ENCODE measurements at places on chromosomes 2 and 18. TPM values are rescaled to one million over a fixed set of nuclear protein-coding genes. Genes with fewer than 3 reads are reported as not detected.

Gene RTP5
- total RNA-seq: 1.7 TPM

Gene ZNF512
- total RNA-seq: 26.5 TPM

Gene FOXD4L1
- not detected for total RNA-seq

Gene ZNF385B
- not detected for total RNA-seq

Gene IL1B
- 250 TPM for total RNA-seq

Gene PAX8
- 0.57 TPM for total RNA-seq

Gene MFSD2B
- 0.93 TPM for total RNA-seq

Gene ZC3H8
- 9.3 TPM for total RNA-seq

Gene OBSL1
- total RNA-seq: 0.07 TPM

DNA sequence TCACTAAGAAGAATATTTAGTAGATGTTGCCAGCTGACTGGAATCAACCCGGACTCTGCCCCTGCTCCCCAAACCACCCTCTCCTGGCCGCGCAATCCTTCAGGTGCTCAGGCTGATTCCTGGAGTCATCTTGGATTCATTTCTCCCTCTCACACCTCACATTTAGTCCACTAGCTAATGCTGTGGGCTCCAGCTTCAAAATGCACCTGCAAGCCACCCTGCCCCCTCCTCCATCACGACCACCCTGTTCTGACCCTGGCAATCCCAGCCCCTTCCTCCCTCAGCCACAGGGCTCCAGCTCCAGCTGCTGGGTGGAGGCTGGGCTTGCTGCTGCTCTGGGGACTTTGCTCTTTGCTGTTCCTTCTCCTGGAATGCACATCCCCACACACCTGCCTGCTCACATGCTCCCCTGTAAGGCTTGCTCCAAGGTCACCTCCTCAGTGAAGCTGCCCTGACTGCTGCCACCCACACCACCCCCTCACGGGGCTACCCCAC is 61.3 kb upstream of the SH3RF3 start:
- no peaks in the 10 kb centered on the region for H3K27me3 ChIP-seq
- DNase-seq: no peak
- H3K27ac ChIP-seq: no peak overlapping the region
- no peaks in the 10 kb centered on the region for H3K36me3 ChIP-seq

- H3K4me3 ChIP-seq: no peak overlapping the region
- H3K4me1 ChIP-seq: no peaks in the 10 kb centered on the region
- H3K27ac ChIP-seq: no peak overlapping the region
- H3K36me3 ChIP-seq: no peaks in the 10 kb centered on the region
These were observed 146.2 kb upstream of the OSR1 start for GRCh38 chr2:19504400-19505198.

GRCh38 chr2:16546128-16546754 is 119.4 kb downstream of the CYRIA start:
- peaks cover 3% of the 10 kb centered on the region for H3K36me3 ChIP-seq
- peak; percentile 53 for DNase-seq
- H3K27me3 ChIP-seq: no peaks in the 10 kb centered on the region
- no peaks in the 10 kb centered on the region for H3K4me1 ChIP-seq

GRCh38 chr18:31162825-31163435 is at the start of gene DSC1:
DSC1 (minus strand) TSS chr18:31162856; CDS start chr18:31162594, 262 bp downstream.
- DNase-seq: peak; percentile 49
- H3K4me3 ChIP-seq: no peak within 1 kb of the TSS
- no peaks in the 10 kb centered on the region for H3K36me3 ChIP-seq
- H3K27me3 ChIP-seq: no peaks in the 10 kb centered on the region
- H3K4me1 ChIP-seq: peaks cover 7% of the 10 kb centered on the region
- no peak within 1 kb of the TSS for H3K27ac ChIP-seq

DNA sequence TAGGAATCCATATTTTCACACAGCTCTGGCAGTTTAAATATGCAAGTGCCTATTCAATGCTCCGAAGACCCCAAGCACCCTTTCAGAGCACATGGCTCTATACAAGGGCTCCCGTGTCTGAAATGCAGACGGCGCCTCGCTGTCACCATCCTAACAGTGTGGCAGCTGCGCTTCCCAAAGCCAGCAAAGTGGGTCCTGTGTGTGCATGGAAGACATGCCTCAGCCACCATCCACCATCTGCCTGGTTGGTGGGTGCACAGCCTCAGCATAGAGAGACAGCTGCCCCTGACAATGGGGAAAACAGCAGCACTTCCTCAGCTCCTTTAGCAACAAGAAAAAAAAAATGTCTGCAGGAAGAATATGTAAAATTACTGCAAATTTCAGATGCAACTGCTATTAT is 218.1 kb downstream of the SP3 start:
- no peak overlapping the region for H3K4me3 ChIP-seq
- no peak overlapping the region for H3K27ac ChIP-seq
- H3K36me3 ChIP-seq: no peaks in the 10 kb centered on the region
- H3K4me1 ChIP-seq: no peaks in the 10 kb centered on the region

DNA sequence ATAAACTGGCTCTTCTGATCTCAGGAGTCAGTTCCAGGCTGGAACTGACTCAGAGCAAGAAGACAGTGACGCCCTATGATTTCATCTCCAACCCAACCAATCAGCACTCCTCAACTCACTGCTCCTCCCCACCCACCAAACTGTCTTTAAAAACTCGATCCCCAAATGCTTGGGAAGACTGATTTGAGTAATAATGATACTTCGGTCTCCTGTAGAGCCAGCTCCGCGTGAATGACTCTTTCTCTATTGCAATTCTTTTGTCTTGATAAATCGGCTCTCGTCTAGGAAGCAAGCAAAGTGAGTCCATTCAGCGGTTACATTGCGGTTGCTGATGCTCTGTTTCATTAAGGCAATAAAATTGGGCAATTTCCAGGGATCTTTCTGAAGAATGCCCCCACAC is 1025.3 kb upstream of the CNTNAP5 start:
- H3K4me3 ChIP-seq: no peak overlapping the region
- no peak overlapping the region for H3K27ac ChIP-seq
- H3K36me3 ChIP-seq: no peaks in the 10 kb centered on the region
- no peak for DNase-seq
- no peaks in the 10 kb centered on the region for H3K27me3 ChIP-seq
- H3K4me1 ChIP-seq: no peaks in the 10 kb centered on the region

DNA sequence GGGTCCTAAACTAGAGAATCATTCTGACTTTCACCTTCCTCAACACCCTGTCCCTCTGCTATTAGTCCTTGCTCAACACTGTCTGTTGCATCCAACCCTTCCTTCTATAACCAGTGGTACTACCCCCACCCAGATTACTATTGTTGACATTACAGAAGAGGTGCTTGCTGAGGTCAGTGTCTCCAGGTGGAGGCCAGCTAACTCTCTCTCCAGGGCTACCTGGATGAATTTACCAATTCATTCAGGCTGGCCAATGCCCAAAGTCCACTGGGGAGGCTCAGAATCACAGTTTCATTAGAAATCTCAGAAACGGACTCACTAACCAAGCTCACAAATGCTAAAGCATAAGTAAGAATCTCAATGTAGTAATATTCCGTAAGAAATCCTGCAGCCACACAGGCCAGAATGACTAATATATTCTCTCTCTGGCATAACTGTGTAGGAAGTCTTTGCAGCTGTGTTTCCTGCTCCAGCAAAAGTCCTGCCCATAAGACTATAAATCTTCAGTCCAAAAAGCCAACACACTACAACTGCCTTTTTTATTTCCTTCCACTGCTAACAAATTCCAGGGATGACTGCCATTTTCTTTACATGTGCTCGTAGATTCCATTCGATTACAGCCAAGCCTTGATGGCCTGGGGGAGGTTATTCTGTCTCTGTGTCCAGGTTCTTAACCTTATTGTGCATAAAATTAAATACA is 10.0 kb upstream of the TTR start:
- no peak for DNase-seq
- H3K4me3 ChIP-seq: no peak overlapping the region
- H3K27ac ChIP-seq: no peak overlapping the region
- H3K36me3 ChIP-seq: no peaks in the 10 kb centered on the region
- H3K27me3 ChIP-seq: no peaks in the 10 kb centered on the region
- H3K4me1 ChIP-seq: no peaks in the 10 kb centered on the region

DNA sequence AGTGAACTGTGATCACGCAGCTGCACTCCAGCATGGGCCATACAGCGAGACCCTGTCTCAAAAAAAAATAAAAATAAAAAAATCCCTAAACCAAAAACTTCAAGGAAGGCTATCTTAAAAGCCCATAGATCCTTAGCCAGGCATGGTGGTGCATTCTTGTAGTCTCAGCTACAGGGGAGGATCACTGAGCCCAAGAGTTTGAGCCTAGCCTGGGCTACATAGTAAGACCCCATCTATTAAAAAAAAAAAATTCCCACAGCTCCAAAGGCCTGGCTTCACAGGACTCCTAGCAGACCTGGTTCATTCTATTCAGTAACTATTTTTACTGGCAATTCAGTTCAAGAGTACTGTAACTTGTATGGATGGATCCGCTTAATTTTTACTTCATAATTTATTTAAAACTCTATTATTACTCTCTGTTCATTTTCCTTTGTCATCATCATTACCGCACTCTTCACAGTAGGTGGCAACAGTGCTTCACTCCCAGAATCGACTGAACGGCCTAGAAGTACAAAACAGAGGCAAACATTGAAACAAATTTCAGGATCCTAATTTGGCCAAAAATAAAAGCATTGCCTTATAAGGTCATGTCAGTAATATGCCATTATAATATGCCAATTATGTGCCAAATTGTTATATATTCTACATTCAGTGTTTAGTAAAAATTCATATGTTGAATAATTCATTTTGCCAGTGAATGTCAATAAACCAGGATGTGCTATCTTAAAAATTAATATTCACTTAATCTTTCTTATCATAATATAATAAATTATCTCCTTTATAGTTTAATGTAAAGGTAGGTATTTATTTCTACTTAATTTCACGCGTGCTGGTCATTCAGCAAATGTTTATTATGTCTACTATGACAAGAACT is 14.3 kb upstream of the STAM2 start:
- H3K27ac ChIP-seq: no peak overlapping the region
- no peaks in the 10 kb centered on the region for H3K36me3 ChIP-seq
- no peaks in the 10 kb centered on the region for H3K27me3 ChIP-seq
- no peak overlapping the region for H3K4me3 ChIP-seq
- H3K4me1 ChIP-seq: no peaks in the 10 kb centered on the region

DNA sequence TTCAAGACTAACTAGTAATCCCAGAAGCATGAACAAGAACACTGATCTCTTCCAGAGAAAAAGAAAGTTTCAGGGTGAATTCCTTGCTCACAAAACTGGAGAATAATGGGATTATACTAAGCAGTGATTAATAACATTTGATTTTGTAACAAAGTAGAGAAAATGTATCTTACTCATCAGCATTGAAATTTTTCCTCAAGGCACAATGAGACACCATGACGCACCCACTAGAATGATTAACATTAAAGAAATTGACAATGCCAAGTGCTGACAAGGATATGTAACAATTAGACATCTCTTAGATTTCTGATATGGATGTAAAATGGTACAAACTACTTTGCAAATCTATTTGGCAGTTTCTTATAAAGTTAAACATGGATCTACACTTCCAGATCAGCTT is 101.1 kb upstream of the EPHA4 start:
- H3K27me3 ChIP-seq: no peaks in the 10 kb centered on the region
- DNase-seq: no peak
- no peak overlapping the region for H3K27ac ChIP-seq
- no peak overlapping the region for H3K4me3 ChIP-seq
- H3K36me3 ChIP-seq: no peaks in the 10 kb centered on the region

- DNase-seq: no peak
- peaks cover 10% of the 10 kb centered on the region for H3K4me1 ChIP-seq
- H3K4me3 ChIP-seq: no peak overlapping the region
- H3K27ac ChIP-seq: no peak overlapping the region
- H3K36me3 ChIP-seq: no peaks in the 10 kb centered on the region
These were observed 9.1 kb upstream of the STK39 start for GRCh38 chr2:168256448-168256847.

DNA sequence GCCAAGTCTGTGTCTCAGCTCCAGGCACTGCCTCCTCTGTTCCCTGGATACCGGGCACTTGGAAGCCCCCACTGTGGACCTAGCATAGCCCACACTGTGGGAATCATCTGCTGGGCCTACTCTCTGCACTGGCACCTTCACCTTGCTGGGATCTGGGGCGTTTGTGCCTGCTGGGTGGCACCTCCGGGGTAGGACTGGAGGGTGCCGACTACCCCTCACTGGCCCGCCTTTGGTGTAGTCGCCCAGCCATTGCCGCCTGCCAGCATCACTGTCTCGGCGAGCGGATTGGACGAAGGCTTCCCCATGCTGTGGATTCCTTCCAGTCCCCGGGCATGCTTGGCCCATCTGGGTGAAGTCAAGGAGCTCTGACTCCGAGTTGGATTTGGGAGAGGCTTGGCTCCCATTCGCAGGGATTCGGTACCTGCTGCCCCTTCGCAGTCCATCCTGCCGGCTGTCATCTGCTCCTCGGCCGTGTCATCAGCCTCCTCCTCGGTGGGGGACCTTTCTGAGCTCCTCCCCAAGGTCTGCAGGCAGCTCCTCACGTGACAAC is 180.6 kb upstream of the HDAC4 start:
- H3K27me3 ChIP-seq: no peaks in the 10 kb centered on the region
- H3K4me3 ChIP-seq: no peak overlapping the region
- H3K36me3 ChIP-seq: no peaks in the 10 kb centered on the region
- no peak overlapping the region for H3K27ac ChIP-seq
- no peak for DNase-seq

- DNase-seq: no peak
- peaks cover 22% of the 10 kb centered on the region for H3K27me3 ChIP-seq
- H3K36me3 ChIP-seq: no peaks in the 10 kb centered on the region
- no peak overlapping the region for H3K4me3 ChIP-seq
- H3K4me1 ChIP-seq: peaks cover 25% of the 10 kb centered on the region
These were observed 43.9 kb downstream of the TBC1D8 start for GRCh38 chr2:101107241-101107640.

GRCh38 chr2:104025295-104025694 is 828.6 kb upstream of the POU3F3 start:
- no peak overlapping the region for H3K27ac ChIP-seq
- no peaks in the 10 kb centered on the region for H3K36me3 ChIP-seq
- H3K4me3 ChIP-seq: no peak overlapping the region
- H3K27me3 ChIP-seq: no peaks in the 10 kb centered on the region
- H3K4me1 ChIP-seq: no peaks in the 10 kb centered on the region
- DNase-seq: no peak

DNA sequence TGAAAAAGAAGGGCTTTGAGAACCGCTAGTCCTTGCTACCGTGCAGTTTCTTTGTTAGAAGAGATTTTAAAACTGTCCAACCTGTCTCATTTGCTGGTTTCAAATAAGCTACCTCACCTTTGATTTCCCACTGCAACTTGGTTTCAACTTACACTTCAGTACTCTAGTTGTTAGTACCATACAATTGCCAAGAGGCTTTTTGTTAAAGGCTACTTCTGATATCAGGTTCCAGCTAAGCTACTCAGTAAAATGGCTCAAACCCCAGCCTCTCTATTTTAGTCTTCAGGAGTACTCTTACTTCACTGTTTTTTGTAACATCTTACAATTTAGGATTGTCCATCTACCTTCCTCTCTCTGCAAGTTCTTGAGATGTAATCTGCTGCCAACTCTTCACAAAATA is 91.6 kb downstream of the INO80D start:
- H3K4me3 ChIP-seq: no peak overlapping the region
- H3K4me1 ChIP-seq: no peaks in the 10 kb centered on the region
- H3K27ac ChIP-seq: no peak overlapping the region

Measured in natural killer cell (primary cell).